ENCODE measurements at places on chromosomes 16 and 17. TPM values are rescaled to one million over a fixed set of nuclear protein-coding genes. Genes with fewer than 3 reads are reported as not detected.

DNA sequence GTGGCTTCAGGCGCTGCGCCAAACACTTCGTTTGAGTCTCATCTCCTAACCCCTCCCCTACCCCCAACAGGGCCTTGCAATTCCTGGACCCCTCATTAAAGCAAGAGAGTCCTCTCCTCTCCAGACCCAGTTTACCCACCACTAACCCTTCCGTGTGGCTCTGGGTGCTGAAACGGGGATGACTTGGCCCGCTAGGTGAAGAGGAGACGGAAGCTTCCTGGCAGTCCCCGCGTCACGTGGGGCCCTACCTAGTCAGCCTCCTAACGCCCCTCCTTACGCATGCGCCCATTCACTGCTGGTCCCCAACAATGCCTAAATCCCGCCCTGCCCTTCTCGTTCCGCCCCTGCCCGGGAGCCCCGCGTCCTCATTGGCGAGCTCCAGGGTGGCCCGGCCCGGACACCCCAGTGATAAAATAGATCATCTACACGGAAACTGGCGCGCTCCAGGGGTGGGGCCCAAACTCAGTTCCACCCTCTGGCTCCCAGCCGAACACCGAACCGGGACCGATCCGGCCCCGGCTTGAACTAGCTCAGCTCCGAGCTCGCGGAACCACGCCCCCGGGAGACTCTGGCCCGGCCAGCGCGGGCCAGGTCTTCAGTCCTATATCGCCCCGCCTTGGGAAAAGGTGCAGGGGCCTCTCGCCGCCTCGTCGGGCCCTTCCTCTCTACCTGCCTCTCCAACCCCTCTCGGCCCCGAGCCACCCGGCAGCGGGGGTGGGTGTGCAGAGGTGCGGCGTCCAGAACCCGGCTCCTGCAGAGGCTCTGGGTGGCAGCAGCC, at the start of gene SLC16A13:
TSS of gene SLC16A13 (plus strand) at position 425 of the 778 bp plus-strand sequence. CDS start 368 bp downstream, outside the sequence.
- peak; percentile 84 for DNase-seq

NCOR1 gene
- total RNA-seq: 175 TPM

GRCh38 chr16:3148256-3149192, 13.7 kb downstream of the ZNF213 start:
- DNase-seq: no peak

GRCh38 chr17:49361129-49361901, 735 bp downstream of the ZNF652 start:
- no peak for DNase-seq

DNA sequence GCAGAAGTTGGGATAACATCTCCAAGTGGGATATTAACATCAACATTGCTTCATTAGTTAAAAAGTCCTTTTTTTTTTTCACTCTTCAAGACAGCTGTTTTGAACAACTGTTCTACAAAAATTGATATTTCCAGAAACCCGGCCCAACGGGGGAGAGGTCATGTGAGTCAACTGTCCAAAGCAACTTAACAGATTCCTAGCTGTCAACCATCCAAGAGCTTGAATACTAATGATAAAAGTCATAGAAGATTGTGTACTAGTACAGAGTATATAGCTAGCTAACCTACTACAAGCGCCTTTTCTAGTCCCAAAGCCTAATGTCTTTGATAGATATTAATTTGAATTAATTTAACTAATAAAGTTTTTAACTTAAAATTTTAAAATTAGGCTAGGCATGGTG, 172.0 kb downstream of the CYB561 start:
- DNase-seq: no peak

- no peak for DNase-seq
Measured at GRCh38 chr17:39335704-39336223, 65.7 kb downstream of the FBXL20 start.
